Upper lobe of left lung (tissue), 6 donors: ENCODE measurements at places on chromosomes 13 and 19.
A peak's percentile ranks its signal among the peaks of the same experiment; 100 is the strongest.

DNA sequence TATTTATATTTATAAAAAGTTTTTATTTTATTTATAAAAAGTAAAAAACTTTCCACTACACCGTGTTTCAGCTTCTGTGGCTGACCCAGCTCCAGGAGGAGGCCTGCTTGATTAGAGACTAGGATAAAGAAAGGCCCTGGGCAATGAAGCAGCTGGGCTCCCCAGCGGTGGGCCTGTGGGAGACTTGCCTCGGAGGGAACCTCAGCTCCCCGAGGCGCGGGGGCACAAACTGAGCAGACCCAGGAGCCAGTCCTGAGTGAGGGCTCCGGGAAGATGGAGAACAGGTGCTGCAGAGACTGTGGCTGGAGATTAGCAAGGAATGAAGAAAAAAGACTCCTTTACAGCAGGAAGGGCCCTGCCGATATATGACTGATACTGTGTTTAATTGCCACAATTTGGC lies 63.8 kb upstream of the GJB6 start:
- no peak overlapping the region for H3K4me3 ChIP-seq
- H3K36me3 ChIP-seq: no peaks in the 10 kb centered on the region
- H3K27ac ChIP-seq: no peak overlapping the region

- no peak overlapping the region for H3K27ac ChIP-seq
- H3K4me1 ChIP-seq: peaks cover 3% of the 10 kb centered on the region
- peaks cover 52% of the 10 kb centered on the region for H3K36me3 ChIP-seq
Observed at GRCh38 chr19:1007399-1008251, 7.4 kb downstream of the GRIN3B start.

DNA sequence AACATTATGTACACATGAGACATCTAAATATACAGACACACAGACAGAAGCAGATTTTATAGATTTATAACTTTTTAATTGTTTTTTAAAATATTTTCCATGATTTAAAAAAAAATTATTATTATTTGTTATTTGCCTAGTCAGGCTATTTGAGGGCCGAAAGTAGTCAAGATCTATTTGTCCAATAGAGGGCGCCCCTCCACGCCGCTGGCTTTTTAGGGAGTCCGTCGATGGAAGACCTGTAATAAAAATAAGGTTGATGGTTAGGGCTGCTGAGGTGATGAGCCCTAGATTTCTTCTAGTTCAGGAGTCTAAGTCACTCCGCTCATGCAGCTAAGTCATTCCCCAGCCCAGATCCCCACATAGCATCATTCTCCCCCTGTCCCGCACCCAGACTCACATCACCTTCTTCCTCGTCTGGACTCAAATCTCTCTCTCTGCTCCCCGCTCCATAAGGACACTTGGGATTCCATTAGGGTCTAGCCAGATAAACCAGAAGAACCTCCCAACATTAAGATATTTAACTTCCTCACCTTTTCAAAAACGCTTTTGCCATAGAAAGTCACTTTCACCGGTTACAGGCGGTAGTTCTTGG lies 33.9 kb upstream of the CEACAM21 start:
- H3K27me3 ChIP-seq: no peaks in the 10 kb centered on the region
- no peak overlapping the region for H3K4me3 ChIP-seq
- H3K27ac ChIP-seq: no peak overlapping the region
- H3K4me1 ChIP-seq: peaks cover 21% of the 10 kb centered on the region

DNA sequence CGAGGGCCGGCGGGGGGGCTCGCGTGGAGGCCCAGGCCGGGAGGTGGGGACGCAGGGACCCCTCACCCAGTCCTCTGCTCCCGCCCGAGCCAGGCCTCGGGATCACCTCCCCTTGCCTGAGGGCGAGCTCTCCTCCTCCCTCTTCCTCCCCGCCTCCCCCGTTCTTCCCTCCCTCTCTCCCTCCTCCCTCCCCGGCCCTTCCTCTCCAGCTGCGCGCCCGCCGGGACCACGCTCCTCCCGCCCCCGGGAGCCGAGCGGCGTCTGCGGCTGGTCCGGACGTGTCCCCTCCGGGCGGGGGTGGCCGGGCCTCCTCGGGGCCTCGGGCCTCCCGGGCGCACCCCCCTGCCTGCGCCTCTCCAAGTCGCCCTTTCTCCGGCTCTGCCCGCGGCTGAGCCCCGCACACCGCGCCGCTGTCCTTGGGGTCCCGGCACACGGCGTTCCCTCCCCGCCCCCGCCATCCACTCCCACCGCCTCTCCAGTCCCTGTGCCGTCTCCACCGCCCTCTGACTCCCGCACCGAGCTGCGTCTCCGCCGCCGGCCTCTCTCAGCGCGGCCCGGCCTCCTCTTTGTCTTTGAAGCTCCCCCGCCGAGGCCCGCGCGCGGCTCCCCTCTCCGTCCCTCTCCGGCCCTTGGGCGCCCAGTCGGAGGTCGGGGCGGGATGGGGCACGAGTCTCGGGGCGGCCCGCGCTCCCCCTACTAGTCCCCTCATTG lies 5.7 kb downstream of the SOX1 start:
- no peak for DNase-seq
- peaks cover 13% of the 10 kb centered on the region for H3K4me1 ChIP-seq
- no peak overlapping the region for H3K4me3 ChIP-seq

GRCh38 chr13:34678154-34678553 lies 263.9 kb upstream of the NBEA start:
- H3K27ac ChIP-seq: no peak overlapping the region
- no peaks in the 10 kb centered on the region for H3K36me3 ChIP-seq
- H3K4me1 ChIP-seq: no peaks in the 10 kb centered on the region
- H3K27me3 ChIP-seq: no peaks in the 10 kb centered on the region

DNA sequence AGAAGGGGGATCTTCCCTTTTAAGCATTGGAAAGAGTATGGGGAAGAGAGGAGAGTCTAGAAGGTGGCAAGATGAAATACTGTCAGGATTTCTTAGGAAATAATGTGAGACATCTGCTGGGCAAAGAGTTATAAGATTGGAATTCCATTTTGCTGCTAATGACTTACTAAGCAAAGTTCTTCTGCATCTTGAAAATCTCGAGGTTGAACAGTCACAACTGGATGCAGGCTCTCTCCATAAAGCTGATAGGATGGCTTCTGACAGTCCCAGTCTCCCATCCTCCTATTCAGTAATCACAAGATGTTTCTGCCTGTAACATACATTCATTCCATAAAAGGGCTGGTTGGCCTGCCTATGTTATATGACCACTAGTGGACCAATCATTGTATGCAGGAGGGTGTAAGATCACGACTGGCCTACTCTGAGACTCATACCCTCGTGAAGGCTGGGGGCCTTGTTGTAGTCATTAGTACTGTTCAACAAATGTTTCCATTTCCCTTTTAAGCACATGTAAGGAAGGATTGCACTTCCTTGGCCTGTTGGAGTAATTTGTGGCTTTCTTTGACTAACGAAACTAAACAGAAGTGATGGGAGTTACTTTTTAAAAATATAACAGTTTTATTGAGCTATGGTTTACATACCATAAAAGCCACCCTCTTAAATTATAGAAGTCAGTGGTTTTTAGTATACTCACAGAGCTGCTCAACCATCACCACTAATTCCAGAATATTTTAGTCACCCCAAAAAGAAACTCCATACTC lies 45.0 kb upstream of the TDRD3 start:
- no peaks in the 10 kb centered on the region for H3K36me3 ChIP-seq
- H3K27ac ChIP-seq: no peak overlapping the region
- H3K4me1 ChIP-seq: no peaks in the 10 kb centered on the region
- no peak for DNase-seq
- no peaks in the 10 kb centered on the region for H3K27me3 ChIP-seq
- no peak overlapping the region for H3K4me3 ChIP-seq

- DNase-seq: no peak
- H3K27me3 ChIP-seq: no peaks in the 10 kb centered on the region
- no peaks in the 10 kb centered on the region for H3K4me1 ChIP-seq
- no peak overlapping the region for H3K4me3 ChIP-seq
Observed at GRCh38 chr13:114259374-114259773, 22.0 kb upstream of the UPF3A start.

- H3K4me1 ChIP-seq: peaks cover 35% of the 10 kb centered on the region
- H3K27me3 ChIP-seq: no peaks in the 10 kb centered on the region
- no peak for DNase-seq
Observed at GRCh38 chr19:35120492-35120891, 4.9 kb downstream of the FXYD3 start.

- H3K36me3 ChIP-seq: no peaks in the 10 kb centered on the region
- peaks cover 24% of the 10 kb centered on the region for H3K4me1 ChIP-seq
- H3K27ac ChIP-seq: no peak within 1 kb of the TSS
- peak; percentile 77 for DNase-seq
Observed at GRCh38 chr13:93226623-93227279, at the start of gene GPC6. Gene GPC6 (plus strand): TSS chr13:93226807.

DNA sequence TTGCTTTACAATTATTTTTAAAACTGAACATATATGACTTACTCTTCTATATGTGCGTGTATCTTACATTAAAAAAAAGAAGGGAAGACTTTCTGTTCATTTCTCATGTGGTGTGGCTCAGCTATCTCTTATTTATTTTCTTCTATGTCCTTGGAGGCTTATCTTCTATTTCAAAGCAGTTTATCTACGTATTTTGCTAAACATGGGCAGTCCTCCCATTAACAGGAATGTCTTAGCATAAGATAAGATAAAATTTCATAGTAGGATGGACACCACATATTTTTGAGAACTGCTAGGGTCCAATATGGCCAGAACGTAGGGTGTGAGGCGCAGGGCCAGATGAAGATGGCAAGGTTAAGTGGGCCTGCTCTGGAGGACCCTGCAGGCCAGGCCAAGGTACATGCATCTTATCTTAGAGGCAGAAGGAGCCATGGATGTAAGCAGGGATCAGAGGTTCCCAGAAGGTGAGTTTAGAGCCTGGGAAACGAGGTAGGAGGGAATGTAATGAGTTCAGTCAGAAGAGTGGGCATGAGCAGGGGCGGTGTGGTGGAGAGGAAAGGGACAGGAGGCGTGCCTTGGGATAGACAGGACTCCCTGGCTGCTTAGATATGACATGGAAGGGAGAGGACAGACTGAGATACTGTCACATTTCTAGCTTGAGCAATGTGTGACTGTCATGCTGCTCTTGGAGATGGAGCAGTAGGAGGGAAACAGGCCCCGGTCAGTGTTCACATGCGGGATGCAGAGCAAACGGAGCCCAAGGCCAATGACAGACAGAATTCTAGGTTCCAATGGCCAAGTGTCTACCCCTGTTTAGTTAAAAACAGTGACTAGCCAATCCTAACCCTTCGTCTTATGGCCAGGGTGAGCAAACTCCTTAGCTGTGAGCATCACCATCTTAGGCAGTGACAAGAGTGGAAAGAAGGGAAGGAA lies 68.6 kb upstream of the MEDAG start:
- H3K36me3 ChIP-seq: no peaks in the 10 kb centered on the region
- H3K27me3 ChIP-seq: no peaks in the 10 kb centered on the region
- no peak for DNase-seq
- H3K27ac ChIP-seq: no peak overlapping the region
